ENCODE measurements at places on chromosomes 16 and 17.

DNA sequence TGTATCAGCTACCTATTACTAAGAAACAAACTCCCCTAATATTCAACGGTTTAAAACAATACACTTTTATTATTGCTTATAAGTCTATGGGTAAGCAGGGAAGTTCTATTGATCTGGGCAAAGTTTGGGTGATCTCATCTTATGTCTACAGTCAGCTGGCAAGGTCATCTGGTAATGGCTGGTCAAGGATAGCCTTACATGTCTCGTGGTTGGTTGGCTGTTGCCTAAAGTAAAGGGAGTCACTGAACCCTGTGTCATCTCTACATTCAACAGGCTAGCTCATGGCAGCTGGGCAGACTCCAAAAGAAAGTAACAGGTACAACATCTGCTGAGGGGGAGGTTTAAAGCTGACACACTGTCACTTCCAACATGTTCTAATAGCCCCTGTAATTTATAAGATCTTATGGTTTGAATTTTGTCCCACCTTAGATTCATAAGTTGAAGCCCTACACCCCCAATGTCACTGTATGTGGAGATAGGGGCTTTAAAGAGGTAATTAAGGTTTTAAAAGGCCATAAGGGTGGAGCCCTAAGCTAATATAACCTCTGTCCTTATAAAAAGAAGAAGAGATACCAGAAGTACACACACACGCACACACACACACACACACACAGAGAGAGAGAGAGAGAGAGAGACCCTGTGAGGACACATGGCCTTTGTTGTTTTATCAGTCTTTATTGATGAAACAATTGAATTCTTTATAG lies 419.1 kb downstream of the NPIPA8 start:
- no peaks in the 10 kb centered on the region for H3K27me3 ChIP-seq
- H3K4me3 ChIP-seq, result no peak overlapping the region
- H3K36me3 ChIP-seq, result no peaks in the 10 kb centered on the region
- H3K4me1 ChIP-seq, result no peaks in the 10 kb centered on the region
- H3K27ac ChIP-seq, result no peak overlapping the region

DNA sequence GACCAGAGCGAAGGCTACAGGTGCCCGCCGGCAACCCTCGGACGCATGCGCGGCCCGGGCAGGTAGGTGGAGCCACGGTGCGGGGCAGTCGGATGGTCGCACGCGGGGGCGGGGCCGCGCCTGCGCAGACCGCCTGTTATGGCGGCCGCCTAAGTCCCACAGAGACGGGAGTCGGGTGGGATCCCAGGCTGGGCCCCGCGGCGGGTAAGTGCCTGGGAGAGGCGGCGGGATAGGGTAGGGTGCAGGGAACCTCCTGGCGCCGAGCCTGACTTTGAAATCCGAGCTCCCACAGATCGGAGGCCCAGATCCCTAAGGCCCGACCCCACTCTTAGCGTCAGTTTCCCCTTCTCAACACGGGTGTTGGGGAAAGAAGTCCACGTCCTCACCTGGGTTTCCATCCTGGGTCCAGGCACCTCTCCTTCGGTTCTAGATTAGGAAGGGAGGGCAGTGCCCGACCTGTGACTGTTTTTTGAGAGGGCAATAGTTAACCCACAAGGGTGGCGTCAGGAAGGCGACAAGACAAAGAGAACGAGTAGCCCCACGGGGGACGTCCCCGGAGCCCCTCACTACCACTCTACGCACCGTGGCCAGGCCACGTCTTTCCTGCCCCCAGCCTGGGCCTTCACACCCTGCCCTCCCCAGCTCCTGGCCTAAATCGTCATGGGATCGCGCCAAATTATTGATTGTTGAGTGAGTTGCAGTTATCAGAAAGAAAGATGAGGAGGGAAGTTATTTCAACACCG lies at the start of gene METTL22:
Gene METTL22, plus strand, starts transcription at position 127 of the 743 bp plus-strand sequence. CDS start 3,968 bp downstream, outside the sequence.
- peaks cover under 1% of the 10 kb centered on the region for H3K36me3 ChIP-seq
- H3K27me3 ChIP-seq, result peaks cover 10% of the 10 kb centered on the region
- H3K4me3 ChIP-seq, result peak within 1 kb of the TSS; percentile 96
- peak within 1 kb of the TSS; percentile 96 for H3K27ac ChIP-seq

GRCh38 chr17:27535975-27536374 lies 79.7 kb downstream of the KSR1 start:
- H3K27ac ChIP-seq, result peak overlapping the region; percentile 13
- H3K4me3 ChIP-seq, result no peak overlapping the region

DNA sequence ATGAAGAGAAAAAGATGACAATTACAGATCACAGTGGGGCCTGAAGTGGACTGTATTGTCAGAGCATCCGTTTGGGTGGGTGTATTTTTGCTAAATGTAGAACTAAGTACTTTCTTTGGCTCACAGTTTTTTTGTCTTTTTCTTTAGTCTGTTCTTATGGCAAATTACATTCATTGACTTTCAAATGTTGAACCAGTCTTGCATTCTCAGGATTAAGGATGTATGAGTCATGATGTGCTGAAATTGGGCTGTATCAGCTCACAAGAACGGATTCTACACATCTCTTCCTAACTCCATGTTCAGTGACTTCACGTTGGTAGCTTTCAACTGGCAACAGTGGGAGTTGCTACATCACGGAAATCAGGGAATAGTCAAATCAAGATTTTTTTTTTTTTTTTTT lies 66.5 kb downstream of the TEX2 start:
- H3K4me3 ChIP-seq, result peak overlapping the region; percentile 56
- peak; percentile 77 for DNase-seq
- H3K27me3 ChIP-seq, result no peaks in the 10 kb centered on the region
- peaks cover 30% of the 10 kb centered on the region for H3K36me3 ChIP-seq

DNA sequence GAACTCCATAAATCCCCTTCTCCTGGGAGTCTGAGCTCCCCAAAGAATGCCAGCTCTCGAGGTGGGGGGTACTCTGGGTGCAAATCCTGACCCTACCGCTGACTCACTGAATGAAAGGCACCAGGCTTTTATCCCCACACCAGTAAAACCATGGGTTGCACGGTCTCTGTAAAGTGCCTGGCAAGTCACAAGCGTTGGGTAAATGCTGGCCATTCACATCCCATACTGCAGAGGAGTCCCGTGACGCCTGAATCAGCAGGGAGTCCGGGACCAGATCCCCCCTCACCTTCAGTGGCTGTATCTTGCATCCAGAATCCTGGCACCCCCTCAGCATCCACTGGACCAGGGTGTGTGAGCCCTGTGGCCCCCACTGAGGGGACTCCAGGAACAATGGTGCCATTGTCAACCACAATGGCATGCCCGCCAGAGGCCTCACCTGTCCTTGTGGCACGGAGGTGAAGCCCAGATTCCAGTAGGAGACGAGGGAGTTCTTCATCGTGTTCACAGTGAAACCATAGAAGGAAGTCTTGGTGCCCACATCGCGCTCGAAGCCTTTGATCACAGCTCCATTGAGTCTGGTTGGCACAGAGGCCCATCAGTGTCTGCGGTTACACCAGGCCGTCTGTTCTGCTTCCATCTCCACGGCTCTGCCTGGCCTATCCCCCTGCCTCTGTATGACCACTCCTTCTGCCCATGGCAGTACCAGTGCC lies 13.3 kb downstream of the ST6GALNAC2 start:
- no peak overlapping the region for H3K4me3 ChIP-seq
- H3K4me1 ChIP-seq, result no peaks in the 10 kb centered on the region
- no peak overlapping the region for H3K27ac ChIP-seq
- H3K36me3 ChIP-seq, result peaks cover 6% of the 10 kb centered on the region
- H3K27me3 ChIP-seq, result peaks cover 2% of the 10 kb centered on the region
- no peak for DNase-seq

- H3K36me3 ChIP-seq, result no peaks in the 10 kb centered on the region
- H3K27me3 ChIP-seq, result peaks cover 2% of the 10 kb centered on the region
- H3K4me3 ChIP-seq, result no peak overlapping the region
- H3K27ac ChIP-seq, result peak overlapping the region; percentile 69
- H3K4me1 ChIP-seq, result peaks cover 6% of the 10 kb centered on the region
Observed at GRCh38 chr16:81625544-81626153, 153.4 kb upstream of the PLCG2 start.

- H3K27me3 ChIP-seq, result peaks cover 14% of the 10 kb centered on the region
- H3K27ac ChIP-seq, result no peak overlapping the region
- H3K36me3 ChIP-seq, result no peaks in the 10 kb centered on the region
- no peak for DNase-seq
- peaks cover 9% of the 10 kb centered on the region for H3K4me1 ChIP-seq
Observed at GRCh38 chr16:48232493-48233040, 11.5 kb upstream of the LONP2 start.

Measured in HFFc6 (cell line).